GDM1 (cell line): ENCODE measurements at places on chromosomes 4 and X.

DNA sequence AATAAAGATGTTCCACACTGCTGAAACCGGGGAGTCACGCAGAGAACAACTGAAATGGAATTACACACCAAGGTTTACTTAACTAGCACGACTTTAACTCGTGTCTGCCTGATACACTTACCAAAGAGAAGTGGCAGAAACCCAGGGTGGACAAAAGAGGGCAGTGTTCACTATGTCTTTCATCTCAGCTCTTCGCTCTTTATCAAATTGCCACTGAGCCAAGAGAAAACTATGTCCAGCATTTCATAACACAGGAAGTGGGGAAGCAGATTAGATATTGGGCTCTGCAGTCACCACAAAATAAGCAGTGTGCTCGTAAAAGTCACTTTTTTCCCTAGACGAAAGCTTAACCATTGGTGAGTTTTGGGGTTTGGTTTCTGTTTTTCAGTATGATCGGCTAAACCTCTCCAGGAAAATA lies 155.7 kb downstream of the CHIC2 start:
- peak; percentile 43 for DNase-seq

- no peak for DNase-seq
These were observed 21.9 kb downstream of the STK26 start for GRCh38 chrX:132044953-132045352.

DNA sequence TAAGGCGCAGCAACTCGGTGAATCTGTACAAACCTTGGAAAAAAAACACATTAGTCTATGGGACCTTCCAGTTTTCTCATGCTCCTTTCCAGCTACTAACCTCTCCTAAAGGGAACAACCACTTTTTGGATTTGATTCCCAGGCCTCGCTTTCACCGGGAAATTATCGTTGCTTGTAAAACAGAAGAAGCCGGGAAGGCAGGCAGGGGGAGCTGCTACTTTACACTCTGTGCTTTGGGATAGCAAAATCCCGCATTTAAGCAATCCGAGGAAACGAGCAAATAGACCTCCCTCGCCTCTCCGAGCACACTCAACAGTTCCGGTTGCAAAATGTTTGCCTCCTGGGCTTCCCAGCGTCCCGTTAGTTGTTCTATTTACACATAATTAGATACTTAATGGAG lies 1.2 kb downstream of the CD38 start:
- DNase-seq: no peak

- DNase-seq: no peak
These were observed at the start of gene MAGEA1 for GRCh38 chrX:153179131-153179530. Gene MAGEA1, plus strand, starts transcription at chrX:153179284. Its CDS starts 3,106 bp downstream, at chrX:153182390.

GRCh38 chr4:165726831-165727230 lies 146.2 kb upstream of the TLL1 start:
- DNase-seq: no peak
